Kidney (tissue), 22 donors: ENCODE measurements at places on chromosomes 16 and 17. TPM values are rescaled to one million over a fixed set of nuclear protein-coding genes. Genes with fewer than 3 reads are reported as not detected.

DNA sequence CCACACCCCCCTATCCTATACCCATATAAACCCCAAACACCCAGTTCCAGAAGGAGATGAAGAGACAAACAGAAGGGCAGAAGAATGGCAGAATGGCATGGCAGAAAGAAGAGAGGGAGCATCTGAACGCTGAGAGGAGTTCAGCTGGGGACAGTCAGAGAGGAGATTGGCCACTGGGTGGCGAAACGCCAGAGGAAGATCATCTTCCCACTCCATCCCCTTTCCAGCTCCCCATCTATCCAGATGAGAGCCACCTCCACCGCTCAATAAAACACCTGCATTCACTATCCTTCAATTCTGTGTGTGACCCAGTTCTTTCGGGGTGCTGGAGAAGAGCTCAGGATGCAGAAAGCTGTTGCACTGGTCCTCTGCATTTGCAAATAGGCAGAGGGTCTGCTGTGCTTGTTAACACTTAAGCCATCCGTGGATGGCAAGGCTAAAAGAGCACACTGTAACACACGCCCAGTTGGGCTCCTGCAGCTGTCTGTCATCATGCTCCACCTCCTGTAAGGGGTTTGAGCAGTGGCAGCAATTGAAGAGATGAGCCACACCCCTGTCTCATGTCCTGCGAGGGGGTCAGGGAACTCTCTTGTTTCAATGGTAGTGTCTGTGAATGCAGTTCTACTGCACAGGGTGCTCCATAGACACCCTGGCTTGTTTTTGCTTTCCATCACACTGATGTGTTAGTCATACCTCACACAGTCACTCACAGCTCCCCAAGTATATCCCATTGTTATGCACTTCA is 1034.8 kb upstream of the RBFOX1 start:
- no peak for DNase-seq

ALOX12 gene
- not detected for total RNA-seq

DNA sequence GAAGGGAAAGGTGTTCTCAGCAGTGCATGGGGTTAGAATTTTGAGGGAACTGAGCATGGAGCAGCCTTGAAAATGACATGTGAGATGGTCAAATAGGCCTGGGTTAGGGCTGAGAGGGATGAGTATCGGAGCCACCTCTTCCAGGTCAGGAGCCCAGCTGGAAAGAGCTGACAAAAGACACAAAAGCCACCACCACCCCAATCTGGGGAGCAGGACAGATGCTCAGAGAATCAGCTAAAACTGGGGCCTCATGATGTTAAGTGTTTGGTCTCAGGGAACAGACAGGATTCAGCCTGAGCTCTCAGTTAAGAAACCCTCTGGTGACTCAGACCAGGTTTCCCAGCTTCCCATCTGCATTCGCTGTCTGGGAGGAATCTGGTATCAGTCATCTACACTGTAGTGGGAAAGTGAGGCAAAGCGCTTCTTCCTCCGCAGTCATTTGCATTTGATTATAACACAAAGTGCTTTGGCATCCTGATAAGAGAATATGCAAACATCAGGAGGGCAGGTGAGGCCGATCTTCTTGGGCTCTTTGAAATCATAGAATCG is 2.6 kb downstream of the WNT9B start:
- no peak for DNase-seq

DNA sequence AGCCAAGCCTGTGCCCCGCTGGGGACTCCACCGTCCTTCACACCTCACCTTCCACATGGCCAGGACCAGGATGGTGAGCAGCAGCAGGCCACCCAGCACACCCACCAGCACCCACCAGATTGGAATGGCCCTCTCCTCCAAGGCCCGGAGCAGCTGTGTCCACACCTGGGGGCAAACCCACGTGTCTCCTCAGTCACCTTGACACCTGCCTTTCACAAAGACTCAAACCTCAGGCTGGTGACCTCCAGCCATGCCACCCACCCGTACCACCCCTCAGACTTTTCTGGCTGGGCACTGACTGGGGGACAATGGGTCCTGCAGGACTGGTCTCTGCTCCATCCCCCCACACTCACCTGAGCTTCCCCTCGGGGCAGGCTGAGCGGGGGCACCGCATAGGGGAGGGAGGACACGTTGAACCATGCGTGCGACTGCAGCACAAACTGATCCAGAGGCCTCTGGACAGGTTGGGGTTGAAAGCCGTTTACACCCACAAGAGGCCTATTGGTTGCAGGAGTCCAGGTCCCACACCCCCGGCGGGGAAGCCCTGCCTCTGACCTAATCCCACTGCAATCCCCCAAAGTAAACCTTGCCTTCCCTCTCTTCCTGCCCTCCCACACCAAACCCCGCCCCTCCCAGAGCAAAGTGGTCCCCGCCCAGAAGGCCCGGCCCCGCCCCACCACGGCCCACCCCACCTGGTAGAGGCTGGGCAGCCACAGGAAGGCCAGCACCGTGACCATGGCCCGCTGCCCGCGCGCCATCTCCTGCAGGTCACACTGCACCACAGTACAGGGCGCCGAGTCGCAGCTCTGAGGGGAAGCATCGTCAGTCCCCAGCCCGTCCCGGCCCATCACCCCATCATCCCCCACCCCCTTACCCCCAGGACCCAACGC is 10.9 kb upstream of the FAM171A2 start:
- peak; percentile 89 for DNase-seq

- peak; percentile 75 for DNase-seq
Measured at GRCh38 chr16:88738151-88739084, 32.1 kb downstream of the CTU2 start.

DNA sequence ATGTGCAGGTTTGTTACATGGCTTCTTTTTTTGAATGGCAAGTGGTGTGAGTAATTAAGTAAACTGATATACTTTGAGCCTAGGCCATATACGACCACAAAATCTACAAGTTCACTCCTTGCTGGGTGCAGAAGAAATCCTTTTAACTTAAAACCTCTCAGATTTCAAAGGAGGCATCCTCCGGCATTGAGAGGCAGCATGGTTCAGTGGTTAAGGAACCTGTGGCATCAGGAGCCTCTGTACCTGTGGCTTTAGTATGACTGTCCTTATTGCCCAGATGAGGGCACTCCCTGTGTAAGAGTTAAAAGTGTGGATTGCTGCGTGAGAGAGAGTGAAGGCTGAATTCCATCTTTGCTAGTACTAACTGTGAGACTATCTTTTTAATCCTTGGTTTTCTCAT is 3.3 kb downstream of the NLRP1 start:
- no peak for DNase-seq

RAB11FIP3 gene
- 84.9 TPM for total RNA-seq

DNA sequence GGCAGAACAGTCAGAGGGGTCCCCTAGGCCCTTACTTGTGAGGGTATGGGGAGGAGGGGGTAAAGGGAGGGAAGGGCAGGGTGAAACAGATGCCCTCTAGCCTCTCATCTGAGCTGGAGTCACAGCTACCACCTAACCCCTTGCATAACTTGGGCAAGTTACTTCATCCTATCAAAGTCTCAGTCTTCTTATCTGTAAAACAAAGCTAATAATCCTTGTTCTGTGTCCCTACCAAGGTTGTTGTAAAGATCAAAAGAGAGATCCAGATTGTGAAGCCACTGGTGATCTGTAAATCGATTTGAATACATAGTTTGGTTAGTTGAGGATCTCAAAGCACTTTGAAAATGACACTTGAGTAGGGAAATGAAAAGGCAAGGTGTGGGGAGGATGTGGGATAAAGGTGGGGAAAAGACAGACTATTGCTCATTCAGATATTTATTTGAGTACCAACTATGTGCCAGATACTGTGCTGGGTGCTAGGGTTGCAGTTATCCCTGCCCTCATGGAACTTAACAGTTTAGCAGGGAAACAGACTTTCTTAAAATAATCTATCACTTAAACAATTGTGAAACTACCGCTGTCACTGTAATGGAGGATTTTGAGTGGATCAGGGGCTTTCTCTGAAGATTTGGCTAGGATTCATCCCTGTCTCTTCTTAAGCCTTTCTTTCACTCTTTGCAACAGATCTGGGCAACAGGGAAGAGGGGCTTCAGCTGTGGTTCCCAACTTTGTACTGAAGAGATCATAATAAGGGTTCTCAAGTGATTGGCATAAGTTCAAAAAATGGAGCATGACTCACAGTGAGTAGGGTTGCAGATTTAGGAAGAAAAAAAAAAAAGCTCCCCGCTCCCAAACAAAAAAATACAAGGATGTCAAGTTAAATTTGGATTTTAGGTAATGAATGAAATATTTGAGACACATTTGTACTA is 3.0 kb downstream of the HEATR9 start:
- DNase-seq, result no peak

DNA sequence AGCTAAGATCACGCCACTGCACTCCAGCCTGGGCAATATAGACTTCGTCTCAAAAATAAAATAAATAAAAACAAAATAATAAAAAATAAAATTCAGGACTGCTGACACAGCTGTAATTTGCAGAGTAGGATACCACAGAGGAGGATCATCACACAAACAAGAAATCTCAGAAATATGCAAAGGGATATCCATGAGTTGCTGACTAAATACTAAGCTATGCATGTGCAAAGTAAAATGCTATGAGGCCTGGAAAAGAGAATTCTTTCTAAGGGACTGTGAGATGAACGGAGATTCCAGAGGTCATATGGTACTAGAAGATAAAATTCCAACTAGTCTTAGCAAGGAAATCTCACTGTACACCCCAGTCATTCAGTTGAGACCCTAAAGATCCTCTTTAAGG is 74.8 kb downstream of the SLC39A11 start:
- DNase-seq, result no peak

DNA sequence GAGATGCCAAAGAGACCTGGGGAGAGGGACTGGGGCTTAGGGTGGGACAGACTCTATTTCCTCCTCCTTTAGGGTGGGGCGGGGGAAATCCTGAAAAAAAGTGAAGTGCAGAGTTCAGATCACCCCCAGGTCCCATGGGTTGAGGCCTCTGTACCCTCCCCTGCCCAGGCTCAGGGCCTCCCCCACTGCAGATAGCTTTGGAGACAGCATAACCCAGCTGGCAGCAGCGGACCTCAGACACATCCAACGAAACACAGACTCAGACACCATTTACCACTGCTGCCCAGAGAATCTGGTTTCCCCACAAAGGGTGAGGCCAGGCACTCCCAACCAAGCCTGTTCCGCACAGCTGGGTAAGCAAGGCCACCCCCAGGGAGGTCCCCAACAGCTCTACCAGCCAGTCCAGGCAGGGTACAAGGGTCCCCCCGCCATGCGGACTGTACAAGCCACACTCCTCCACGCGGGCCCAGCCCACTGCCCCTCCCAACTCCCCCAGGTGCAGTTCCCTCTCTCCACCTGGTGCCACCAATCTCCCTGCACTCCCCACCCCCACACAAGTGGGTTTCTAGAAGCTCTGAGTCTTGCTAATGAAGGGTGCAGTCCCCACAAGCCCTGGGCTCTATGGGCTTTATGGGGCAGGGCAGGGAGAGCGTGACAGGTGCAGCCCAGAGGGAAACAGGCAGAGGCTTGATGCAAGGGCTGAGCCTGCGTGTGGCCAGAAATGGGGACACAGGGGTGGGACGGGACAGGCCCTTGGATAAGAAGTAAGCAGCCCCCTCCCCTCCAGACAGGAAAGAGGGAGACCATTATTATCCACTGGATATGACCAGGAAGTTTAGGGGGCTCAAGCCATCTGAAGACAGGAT is 8.9 kb downstream of the RHBDF2 start:
- peak; percentile 74 for DNase-seq

KRT26 gene
- not detected for total RNA-seq

NOL3 gene
- total RNA-seq, result 36.4 TPM

ARHGAP44 gene
- 8.4 TPM for total RNA-seq

DNA sequence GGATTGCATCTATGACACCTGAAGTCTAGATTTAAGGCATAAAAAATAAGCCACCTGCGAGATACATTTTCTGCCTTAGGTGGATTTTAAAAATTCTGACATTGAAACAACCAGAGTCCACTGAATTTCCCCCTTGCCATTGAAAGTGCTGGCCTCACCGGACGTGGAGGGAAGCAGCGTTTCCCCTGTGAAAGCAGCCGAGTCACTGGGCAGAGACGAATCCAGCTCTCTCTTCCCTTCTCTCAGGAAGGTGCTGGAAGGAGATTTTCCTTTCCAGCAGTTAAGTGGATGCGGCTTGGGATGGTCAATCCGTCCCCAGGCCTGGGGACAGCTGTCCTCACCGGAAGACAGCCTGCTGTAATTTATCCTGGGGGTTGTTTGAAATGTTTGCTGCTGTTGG is 270.9 kb upstream of the FOXF1 start:
- no peak for DNase-seq

EXOC3L1 gene
- total RNA-seq, result 7.2 TPM

GRCh38 chr16:55568207-55568606 is 1.7 kb downstream of the CAPNS2 start:
- no peak for DNase-seq

GRCh38 chr17:76574166-76574565 is 11.5 kb downstream of the ST6GALNAC2 start:
- DNase-seq, result no peak

MRPS23 gene
- 40.2 TPM for total RNA-seq

DNA sequence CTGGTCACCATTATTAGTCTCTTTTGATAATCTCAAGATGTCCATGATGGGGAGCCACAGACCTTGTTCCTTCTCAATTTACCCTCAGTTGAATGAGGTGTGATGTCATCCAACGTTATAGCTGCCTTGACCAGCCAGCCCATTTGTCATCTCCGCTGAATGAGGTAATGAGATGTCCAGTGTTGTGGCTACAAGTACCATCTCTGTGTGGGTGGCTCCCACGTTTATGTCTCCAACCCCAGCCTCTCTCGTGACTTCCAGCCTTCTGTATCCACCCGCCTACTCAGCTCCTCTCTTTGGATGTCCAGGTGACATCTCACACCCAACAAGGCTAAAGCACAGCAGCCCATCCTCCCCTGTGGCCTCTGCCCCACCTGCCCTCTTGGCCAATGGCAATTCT is 18.2 kb downstream of the DNAH17 start:
- DNase-seq, result no peak

DNA sequence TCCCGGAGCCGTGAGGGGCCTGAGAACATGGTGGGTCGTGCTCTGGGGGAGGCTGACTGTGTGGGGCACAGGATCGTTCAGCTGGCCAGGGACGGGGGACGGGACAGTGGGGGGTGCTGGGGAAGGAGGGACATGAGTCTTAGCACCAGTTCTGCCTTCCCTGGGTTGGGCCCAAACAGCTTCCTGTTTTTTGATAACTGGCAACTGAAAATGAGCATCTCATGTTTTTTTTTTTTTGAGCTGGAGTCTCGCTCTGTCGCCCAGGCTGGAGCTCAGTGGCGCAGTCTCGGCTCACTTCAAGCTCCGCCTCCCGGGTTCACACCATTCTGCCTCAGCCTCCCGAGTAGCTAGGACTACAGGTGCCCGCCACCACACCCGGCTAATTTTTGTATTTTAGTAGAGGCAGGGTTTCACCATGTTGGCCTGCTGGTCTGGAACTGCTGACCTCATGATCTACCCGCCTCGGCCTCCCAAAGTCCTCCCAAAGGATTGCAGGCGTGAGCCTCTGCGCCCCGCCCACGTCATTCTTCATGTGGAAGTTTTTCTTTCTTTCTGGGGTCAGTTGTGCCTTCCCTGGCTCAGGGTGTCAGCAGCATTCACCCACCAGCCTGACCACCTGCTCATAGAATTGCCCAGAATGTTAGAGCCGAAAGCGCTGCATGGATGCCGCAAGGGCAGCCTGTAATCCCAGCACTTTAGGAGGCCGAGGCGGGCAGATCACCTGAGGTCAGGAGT is 6.4 kb downstream of the ASPSCR1 start:
- no peak for DNase-seq

GRCh38 chr17:79974566-79975497 is 60.8 kb downstream of the TBC1D16 start:
- no peak for DNase-seq

- no peak for DNase-seq
Measured at GRCh38 chr16:3819746-3820724, 60.5 kb downstream of the CREBBP start.

- no peak for DNase-seq
Measured at GRCh38 chr16:57239107-57239506, 6.0 kb upstream of the ARL2BP start.
